Activated T-cell treated with anti-CD3 and anti-CD28 coated beads, Interleukin-2, amount 50 U/mL, for 4 hours (primary cell): ENCODE measurements at places on chromosomes 5 and 9. TPM values are rescaled to one million over a fixed set of nuclear protein-coding genes. Genes with fewer than 3 reads are reported as not detected.

DNA sequence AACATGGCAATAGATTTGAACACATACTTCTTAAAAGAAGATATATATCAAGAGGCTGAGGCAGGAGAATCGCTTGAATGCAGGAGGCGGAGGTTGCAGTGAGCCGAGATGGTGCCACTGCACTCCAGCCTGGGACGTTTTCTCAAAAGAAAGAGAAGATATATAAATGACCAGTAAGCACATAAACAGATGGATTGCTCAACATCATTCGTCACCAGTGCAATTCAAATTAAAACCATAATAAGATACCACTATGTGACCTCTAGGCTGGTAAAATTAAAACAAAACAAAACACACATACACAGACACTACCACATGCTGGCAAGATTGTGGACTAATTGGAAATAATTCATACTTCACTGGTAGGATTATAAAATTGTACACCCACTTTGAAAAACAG, 5.3 kb upstream of the TXN start:
- no peak for DNase-seq

Gene BRINP1
- not detected for total RNA-seq

DNA sequence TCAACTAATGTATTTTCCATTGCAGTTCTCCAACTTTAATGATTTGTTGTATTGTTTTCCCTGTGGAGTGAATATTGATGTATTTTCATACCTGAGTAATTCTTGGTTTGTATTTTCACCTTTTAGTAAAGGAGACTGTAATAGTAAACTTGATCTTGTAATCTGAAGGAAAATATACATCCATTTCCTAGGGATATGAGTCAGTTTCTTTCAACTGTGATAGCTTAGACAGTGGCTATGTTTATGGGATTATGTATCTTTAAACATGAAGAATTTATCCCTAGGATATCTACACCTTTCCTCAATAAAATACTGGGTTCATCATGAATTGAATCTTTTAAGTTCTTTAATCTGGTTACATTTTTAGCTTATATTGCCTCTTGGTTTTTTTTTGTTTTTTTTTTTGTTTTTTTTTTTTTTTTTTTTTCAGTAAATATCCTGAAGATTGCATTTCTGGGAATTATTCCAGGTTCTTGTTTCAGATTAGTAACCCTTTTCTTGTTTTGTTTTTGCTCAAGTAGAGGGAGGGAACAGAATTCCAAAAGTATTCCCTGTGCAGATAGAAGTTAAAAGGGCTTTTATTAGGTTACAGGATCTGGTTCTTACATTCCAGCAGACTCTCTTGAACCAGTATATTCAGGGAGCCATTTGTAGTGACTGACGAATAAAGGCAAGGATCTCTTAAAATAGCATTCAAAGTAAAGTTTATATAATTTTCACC, 7.1 kb downstream of the WDR36 start:
- DNase-seq, result no peak

- no peak for DNase-seq
Measured at GRCh38 chr5:64834037-64834436, 65.3 kb downstream of the CWC27 start.

- no peak for DNase-seq
Measured at GRCh38 chr9:126877418-126877817, 17.0 kb downstream of the ZBTB34 start.

DNA sequence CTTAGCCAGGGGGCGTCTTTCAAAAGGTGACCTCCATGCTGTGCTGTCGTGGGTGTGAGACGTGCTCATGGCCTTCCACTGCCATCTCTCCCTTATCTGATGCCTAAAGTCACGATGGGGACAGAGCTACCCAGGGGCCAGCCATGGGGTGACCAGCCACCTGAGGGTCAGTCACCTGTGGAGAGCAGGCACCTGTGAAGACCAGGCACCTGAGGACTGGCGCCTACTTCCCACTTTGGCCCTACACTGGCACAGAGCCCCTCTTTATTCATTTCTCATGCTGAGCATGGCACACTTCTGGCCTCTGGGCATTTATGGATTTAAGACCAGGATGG, 6.4 kb upstream of the EXOC3 start:
- no peak for DNase-seq

Gene MLLT3
- total RNA-seq, result 14.6 TPM

DNA sequence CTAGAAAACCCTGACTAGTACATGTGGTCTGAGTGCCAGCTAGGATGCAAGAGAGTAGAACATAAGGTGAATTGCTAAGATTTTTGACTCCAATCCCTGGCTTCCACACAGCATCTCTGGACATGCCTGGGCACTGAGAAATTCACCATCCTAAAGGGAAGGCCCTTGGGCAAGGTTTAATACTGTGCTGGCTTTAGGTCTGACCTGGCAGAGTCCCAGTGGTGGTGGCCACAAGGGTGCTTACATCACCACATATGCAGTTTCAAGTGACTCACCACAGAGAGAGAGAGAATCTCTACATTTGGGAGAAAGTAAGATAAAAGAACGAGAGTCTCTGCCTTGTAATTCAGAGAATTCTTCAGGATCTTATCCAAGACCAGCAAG, 661.6 kb upstream of the C9orf72 start:
- DNase-seq, result no peak

- DNase-seq, result no peak
Measured at GRCh38 chr9:135061441-135061840, 26.0 kb upstream of the OLFM1 start.

DNA sequence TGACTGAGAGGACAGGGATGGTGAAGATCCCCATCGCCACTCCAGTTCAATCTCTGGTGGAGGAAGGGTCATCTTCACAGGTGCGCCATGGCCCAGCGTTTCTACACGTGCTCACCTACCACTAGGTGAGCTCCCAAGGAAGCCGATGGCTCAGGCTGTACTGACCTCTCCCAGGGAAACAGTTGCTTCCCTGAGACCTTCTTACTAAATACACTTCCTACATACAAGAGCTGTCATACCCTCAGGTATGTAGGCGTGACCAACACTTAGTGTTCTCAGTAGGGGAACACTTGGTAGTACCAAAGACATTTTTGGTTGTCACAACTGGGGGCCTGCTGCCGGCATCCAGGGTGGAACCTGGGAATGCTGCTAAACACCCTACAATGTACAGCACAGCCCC, 75.2 kb downstream of the TENT4A start:
- DNase-seq, result no peak

GRCh38 chr9:487429-487828, 272.8 kb downstream of the DOCK8 start:
- DNase-seq, result no peak

DNA sequence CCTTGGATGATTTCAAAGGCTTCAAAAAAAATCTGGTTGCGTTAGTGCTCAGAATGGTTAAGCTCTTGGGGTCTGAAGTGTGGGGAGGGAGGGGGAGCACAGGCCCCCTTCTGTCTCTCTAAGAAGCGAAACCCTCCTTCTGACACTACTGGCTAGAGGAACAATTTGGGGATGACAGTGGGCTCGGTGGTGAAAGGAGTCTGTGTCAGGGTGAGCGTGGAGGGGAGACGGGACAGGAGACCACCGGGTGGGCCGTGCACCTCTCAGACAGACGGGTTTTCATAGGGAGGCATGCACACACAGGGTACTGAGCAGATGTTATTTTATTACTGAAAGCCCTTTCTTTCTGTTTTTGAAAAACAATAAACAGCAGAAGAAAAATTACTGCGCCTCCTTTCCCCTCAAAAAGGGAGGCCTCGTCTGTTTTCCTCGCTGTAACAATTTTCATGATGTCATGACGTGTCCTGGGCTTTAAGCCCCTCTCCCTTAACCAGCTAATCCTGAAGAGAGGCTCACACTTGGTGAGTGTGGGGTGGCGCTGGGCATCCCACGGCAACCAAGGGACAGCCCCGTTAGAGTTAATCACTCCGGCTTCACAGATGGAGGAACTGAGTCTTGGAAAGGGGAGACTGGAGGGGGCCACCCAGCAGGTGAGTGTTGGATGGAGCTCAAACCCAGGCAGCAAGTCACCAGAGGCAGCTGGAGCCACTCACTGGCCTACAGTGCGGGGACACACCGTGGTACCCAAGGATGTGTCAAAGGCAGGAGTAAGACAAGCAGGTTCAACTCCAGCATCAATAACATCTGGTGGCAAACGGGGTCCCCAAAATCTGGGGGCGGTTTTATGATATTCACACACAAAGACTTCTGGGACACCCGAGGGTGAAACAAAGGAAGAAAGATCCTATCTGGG, 53.4 kb downstream of the PTCH1 start:
- DNase-seq, result no peak

DNA sequence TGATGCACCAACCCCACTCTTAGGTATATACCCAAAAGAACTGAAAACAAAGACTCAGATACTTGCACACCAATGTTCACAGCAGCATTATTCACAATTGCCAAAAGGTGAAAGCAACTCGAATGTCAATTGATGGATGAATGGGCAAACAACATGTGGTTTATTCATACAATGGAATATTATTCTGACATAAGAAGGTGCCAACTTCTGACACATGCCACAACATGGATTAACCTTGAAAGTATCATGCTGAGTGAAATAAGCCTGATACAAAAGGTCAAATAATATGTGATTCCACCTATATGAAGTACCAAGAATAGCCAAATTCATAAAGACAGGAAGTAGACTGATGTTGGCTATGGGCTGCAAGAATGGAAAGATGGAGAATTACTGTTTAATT, 35.0 kb downstream of the CTNND2 start:
- no peak for DNase-seq

DNA sequence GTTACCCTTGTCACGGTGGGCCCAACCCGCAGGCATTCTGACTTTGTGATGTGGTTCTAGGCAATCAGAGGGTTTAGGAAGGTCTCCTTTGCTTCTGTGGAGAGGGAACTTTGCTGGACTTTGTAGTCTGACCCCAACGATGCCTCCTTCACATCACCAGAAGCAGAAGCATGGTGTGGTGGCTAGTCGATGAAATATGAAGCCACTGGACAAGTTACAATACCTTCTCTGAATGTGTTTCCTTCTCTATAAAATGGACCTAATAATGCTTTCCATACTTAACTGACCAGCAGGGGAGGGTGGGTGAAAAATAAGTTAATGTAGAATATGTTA, 607 bp downstream of the SPEF2 start:
- no peak for DNase-seq

Gene TMOD1
- total RNA-seq, result 0.71 TPM

DNA sequence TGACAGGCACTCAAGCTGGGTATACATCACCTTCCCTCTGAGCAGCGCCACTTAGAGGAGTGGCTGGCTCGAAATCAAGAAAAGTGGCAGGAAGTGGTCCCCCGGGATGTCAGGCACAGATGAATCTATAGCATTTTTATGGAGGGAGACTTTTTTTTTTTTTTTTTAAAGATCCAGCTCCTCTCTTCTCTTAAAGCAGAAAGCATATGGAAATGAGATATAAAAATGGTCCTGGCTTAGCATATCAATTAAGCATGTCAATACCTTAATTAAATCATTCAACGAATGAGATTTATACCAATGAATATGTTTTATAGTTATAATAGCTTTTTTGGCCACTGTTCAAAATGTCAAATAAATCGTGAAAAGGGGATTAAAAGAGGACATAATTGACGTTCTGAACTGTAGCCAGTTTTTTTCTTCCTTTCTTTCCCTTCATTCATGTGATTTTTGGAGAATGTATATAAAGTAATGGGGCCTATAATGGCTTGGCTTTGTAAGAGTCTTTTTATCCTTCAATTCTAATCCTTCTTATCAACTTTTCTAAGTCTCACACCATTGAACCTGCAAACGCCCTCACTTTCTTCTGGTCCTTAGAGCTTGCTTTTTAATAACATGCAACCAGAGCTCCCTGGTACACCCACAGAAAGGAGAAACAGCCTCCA, 319.2 kb upstream of the PANK3 start:
- no peak for DNase-seq

Gene HMHB1
- not detected for total RNA-seq

DNA sequence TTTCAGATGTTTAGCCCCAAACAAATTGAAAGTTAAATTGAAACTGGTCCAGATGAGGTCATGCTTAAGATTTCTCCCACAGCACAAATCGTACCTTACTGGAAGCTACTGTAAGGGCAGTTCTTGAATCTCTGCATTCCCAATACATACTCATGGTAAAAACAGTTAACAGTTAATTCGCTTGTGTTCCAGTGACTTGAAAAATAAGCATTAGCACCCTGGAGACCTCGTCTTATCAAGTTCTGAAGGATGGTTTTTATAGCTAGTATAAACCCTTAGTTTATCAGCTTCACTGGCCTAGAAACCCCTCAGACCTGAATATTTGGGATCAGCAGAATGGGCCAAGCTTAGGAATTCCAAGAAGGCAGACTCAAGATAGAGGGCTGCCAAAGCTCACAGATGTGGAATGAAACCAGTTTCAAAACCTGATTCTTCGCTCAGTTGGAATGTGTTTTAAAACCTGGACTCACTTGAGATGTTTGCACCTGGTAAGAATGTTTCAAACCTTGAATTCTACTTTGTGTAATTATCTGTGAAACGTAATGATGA, 103.6 kb downstream of the C9orf152 start:
- DNase-seq, result no peak

GRCh38 chr9:105651806-105652205, 10.5 kb upstream of the TAL2 start:
- no peak for DNase-seq

GRCh38 chr5:82446809-82447208, 168.7 kb upstream of the RPS23 start:
- no peak for DNase-seq

DNA sequence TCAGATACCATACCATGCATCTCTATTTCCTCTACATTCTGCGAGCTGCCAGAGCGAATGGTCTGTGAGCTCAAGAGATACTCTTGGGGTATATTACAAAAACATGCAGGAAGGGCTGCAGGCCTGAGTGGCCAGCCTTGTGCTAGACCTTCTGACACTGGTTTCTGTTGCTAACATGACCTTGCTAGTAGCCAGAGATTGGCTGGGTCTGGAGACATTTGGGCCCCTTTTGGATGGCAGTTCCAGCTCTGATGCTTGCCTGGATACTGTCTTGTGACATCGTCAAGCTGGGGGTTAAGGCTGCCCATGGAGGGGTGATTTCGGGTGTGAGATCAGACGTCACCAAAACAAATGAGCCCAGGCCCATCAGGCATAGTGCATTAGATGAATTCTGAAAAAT, 56.1 kb upstream of the FSTL4 start:
- no peak for DNase-seq

Gene TLR4
- total RNA-seq, result 0.05 TPM

DNA sequence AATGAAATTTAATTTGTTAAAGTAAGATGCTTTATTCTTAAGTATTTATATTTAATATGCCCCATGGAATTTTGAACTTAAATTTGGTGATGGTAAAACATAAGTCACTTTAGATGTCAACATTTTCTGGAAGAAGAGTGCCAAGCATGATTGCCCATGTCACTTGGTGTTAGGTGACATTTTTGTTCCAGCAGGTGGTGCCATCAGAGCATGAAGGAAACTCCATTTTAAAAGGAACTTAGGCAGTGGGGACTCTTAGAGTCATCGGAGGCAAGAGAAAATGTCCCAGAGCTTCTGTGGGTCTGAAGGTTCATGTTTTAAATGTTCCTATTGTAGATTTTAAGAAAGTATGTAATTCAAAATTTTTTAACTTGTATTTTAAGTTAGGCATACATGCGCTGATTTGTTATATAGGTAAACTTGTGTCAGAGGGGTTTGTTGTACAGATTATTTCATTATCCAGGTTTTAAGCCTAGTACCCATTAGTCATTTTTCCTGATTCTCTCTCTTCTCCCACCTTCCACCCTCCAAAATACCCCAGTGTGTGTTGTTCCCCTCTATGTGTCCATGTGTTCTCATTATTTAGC, 789.3 kb downstream of the SEMA5A start:
- no peak for DNase-seq

Gene NR6A1
- 3.5 TPM for total RNA-seq
